ENCODE measurements at places on chromosomes 5 and 9.

DNA sequence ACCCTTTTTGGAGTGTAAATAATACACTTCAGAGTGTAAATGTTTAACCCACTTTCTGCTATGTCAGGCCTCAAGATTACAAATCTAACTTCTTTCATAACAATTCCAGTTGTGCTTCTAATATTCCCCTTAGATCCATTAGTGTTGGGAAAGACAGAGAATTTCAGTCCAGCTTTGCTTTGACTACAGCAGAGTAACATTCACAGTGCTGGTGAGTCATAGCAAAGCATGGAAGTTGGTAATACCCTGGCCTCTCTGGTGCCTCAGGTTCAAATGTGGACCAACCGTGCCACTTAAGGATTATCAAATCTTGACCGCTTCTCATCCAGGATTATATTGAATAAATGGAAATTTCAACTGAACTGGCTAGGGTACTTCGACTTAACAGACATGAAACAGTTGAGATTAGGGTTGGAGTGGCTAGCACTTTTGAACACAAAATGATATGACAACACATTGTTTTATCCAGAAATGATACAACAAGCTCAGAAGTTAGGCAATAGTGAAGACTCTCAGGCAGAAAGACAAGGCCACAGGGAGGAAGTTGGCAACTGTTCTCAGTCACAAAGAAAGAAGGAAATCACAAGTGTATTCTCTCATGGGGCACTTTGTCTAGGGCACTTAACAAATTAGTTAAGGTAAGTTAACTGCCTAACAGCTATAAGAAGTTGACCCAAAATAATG is 24.4 kb upstream of the RASA1 start:
- DNase-seq: no peak

- DNase-seq: no peak
Observed at GRCh38 chr9:127586096-127586495, 26.0 kb upstream of the STXBP1 start.

GRCh38 chr9:88060746-88061145 is 77.5 kb downstream of the SPATA31C2 start:
- DNase-seq: no peak

DNA sequence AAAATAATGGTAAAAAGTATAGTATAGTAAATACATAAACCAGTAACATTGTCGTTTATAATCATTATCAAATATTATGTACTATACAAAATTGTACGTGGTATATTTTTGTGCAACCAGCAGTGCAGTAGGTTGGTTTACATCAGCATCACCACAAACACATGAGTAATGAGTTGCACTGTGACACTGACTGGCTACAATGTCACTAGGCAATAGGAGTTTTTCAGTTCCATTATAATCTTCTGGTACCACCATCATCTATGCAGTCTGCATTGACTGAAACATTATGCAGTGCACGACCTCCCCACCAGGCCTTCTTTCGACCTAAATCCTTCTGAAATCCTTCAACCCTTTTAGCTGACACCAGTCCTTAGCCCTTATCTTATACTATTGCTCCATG is 105.8 kb downstream of the SREK1 start:
- DNase-seq: no peak

DNA sequence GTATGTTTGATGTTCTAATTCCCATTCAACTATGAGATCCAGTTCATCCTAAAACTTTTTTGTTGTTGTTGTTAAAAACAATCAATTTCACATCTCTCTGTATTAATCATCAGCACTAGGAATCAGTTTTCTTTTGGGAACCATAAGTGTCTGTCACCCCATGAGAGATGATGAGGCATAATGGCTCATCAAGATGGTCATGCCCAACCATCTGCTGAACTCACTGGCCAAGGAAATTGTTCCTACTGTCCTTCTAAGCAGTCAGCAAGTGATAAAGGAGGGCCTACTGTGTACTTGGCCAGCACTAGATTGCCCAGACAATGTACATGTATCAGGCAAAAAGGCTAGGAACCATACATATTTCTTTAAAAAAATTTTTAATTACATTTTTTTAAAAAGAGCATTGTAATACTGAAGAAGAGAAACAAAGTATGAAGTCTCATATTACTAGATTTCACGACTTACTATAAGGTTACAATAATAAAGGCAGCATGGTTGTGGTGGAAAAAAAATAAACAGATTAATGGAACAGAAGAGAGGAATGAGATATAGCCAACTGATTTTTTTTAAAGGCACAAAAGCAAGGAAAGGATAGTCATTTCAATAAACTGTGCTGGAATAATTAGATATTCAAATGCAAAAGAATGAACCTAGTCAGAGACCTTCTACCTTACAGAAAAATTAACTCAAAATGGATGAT is 458.3 kb downstream of the SPOCK1 start:
- DNase-seq: no peak
